ENCODE measurements at places on chromosomes 16 and 17. TPM values are rescaled to one million over a fixed set of nuclear protein-coding genes. Genes with fewer than 3 reads are reported as not detected.

GRCh38 chr17:44910231-44911106 lies 4.8 kb downstream of the GFAP start:
- DNase-seq, result no peak

DNA sequence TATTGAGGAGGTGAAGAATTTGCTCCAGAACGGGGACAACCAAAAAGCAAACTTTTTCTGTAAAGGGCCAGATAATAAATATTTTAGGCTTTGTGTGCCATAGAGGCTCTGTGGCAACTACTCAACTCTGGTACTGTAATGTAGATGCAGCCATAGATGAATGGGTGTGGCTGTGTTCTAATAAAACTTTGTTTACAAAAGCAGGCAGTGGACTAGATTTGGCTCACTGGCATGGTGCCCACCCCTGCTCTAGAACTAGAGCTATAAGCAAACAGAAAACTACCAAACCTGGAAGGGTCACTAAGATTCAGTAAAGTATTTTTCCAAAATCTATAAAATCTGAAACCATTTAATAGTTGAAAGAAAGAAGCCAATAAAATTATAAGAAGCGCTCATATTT lies 24.6 kb upstream of the SMURF2 start:
- no peak for DNase-seq

DNA sequence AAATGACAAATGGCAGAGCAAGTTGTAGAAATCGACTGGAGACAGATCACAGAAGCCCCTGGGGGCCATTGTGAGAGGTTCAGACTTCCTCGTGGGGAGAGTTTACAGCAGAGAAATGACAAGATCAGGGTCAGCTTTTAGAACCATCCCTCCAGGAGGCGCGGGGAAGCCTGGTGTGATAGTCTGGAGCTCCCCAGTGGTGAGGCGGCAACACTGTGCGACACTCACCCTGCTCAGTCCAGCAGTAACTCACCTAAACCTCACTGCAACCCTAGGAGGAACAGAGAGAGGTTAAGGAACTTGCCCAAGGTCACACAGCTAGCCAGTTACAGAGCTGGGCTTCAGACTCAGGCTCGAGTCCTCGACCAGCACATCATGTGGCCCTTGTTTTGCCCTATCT lies 123.4 kb upstream of the IRX3 start:
- DNase-seq, result no peak

DNA sequence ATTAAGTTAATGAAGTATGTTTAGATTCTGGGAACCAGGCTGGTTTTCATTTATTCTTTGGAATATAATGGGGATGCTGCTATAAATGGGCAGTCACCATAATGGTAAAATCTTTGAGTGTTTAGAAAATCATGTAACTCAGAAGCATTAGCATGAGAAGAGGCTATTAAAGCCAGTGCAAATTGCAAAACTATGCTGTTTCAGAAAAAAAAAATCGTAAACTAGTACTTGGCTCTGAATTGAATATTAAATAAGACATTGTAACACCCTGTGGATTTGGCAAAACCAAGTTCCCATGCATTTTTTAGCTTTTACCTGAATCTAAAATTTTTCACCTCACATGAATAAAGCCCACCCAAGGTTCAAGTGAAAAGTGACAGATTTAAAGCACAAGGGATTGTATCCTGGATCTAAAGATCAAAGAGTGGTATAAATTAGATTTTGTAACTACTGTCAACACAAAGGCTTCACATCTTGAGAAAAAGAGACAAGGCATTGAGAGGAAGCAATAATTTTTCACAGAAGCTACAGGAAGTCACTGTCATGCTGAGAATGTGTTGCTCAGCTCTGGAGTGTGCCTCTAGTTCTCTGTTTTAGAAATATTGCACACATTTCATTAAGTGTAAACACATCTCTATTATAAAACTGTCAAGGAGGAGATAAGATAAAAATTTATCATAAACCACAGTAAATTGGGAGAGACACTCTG lies 142.2 kb downstream of the ABCA8 start:
- DNase-seq, result no peak

DNA sequence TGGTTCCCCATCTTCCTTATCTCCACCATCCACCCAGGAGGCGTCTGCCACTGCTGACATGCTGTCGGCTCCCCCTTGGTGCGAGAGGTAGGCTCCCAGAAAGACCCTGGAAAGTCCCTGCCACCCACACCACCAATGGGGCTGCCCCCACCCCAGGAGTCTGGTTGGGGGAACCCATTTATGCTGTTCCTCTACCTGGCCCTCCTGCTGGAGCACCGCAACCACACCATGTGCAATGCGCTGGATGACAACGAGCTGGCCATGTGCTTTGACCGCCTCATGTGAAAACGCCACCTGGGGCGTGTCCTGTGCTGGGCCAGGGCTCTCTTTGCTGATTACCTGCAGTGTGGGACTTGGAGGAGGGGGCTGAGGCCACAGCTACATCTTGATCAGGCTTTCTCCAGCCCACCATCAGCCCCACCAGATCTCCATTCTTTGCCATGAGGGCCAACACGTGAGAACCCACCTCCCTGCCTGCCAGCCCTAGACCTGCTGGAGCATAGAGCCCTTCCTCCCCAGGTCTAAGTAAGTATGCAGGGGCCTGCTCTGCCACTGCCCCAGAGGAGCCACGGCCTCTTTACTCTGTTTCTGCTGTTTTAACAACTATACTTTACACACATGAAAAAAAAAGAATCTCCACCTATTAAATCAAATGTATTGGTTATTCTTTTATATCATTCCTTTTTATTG lies 7.9 kb upstream of the ALDH3A1 start:
- DNase-seq, result no peak

- DNase-seq, result no peak
Observed at GRCh38 chr16:86748652-86749051, 170.3 kb downstream of the FOXL1 start.

DNA sequence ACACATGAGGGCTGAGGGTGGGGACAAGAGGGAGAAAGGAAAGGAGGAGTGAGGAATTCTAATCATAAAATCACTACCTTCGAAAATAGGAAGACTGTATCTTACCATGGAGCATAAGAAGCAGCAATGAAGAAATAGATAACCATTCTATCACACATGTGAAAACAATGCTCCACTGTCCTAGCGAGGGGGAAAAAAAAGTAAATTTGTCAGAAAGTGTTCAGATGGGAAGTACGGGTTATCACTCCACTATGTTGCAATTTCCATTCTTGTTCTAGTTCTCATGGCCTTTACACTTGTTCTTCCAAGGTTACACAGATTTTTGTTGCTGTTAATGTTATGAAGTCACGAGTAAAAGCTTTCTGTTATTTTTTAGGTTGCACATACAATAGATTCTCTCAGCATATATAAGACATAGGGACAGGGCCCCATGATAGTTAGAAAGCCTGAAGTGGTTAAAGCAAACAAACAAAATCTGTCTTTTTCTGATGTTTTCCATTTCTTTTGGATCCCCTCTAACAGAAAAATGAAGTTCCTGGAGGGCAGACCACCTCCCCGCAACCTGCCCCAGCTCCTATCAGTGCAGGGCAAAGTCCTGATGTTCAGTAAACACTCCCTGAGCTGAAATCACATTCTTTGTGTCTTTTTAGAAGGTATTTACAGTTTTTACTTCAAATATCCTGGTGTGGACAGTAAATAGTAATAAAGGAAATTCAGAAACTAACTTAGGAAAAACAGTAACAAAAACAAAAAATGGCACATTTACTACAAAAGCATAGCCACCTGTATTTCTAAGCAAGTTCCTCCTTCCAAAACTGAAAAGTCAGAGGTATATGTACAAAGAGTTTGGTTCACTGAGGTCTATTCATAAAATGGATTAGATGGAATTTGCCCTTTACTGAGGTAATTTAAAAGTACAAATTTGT lies 13.7 kb downstream of the MMD start:
- DNase-seq, result no peak

- DNase-seq, result no peak
Observed at GRCh38 chr16:89216315-89217137, 977 bp upstream of the ZNF778 start.

DNA sequence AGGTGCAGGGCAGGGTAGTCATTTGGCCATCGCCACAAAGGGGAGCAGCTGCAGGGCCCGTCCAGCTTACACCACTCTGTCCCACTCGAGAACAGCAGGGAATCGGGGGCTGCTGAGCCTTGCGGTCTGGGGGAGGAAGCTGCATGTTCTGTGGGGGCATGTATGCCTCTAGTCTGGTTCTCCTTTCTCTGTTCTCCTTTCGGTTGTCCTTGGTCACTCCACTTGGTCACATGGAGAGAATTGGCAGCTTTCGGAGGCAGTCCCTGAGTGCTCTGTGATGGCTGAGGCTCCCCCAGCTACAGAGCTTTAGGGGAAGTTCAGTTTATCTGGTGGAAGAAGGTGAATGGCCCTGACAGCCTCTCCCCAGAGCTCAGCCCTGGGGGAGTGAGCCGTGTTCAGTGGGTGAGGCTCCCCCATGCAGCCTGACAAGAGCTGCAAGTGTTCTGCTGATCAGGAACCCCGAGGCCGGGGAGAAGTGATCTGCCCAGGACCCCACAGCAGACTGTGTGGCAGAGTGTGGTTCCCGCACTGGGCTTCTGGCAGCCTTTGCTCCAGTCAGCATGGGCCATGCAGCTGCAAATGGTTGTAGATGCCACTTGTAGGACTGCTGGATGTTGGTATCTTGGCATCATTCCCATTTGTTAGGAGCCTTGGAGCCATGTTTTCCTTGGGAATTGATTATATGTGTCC lies 22.3 kb upstream of the SMPD3 start:
- DNase-seq, result no peak

DNA sequence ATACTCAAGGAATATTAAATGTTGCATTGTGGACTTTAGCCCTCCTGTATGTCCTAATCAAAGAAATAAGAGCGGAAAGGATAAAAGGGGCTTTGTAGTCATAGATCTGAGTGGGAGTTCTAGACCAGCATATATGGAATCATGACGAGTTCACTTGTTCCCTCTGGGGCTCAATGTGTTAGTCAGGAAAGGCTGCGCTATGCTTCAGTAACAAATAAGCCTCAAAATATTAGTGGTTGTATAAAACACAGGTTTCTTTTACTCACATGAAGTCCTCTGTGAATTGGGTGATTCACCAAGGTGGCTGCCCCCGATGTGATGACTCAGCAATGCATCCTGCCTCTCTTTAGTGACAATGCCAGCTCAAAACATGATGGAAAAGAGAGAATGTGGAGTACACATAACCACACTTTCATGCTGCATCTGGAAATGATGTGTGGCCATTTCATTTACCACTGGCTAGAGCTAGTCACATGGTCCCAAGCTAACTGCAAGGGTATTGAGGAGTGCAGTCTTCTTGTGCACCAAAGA lies 63.3 kb upstream of the IRX5 start:
- DNase-seq, result no peak

DNA sequence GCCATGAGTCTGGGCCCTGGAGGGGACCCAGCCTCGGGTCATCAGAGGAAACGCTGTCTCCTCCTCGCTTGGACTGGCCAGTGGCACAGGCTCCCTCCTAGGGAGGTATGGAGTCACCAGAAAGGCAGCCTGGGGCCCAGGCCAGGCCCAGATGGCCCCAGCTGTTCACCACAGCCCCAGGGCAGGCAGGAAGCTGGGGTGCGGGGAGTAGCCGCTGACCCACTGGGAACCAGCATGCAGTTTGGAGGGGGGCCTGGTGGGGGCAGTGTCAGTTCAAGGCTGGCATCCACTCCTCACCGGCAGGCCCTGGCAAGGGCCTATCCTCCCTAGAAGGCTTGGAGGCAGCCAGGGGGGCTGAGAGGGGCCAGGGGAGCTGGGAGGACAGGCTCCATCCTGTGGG lies 48.8 kb downstream of the SDK2 start:
- DNase-seq, result no peak

- no peak for DNase-seq
Observed at GRCh38 chr16:74076568-74076967, 220.0 kb upstream of the PSMD7 start.

DNA sequence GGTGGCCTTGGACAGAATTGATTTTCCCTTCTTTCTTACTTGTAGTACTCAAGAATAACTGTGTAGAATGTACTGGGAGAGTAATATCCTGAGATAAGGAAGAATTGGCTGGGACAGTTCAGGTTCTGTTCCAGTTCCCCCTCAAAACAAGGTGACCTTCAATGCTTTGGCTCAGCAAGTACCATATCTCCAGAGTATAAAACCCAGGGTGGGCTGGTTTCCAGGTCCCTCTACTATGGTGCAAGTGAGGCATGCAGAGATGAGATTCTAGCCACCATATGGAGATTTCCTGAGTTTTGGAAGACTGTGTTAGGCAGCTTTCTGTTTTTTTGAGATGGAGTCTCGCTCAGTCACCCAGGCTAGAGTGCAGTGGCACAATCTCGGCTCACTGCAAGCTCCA lies 18.1 kb upstream of the DLX3 start:
- DNase-seq, result no peak

- no peak for DNase-seq
Observed at GRCh38 chr16:5478036-5478435, 380.4 kb upstream of the EEF2KMT start.

NLGN2 gene
- total RNA-seq, result 2.3 TPM

KRTAP3-3 gene
- not detected for total RNA-seq

MKS1 gene
- 10.8 TPM for total RNA-seq

GRAP gene
- 1.1 TPM for total RNA-seq

ZNF18 gene
- 4.7 TPM for total RNA-seq

KRTAP9-8 gene
- not detected for total RNA-seq

TEPSIN gene
- 16.7 TPM for total RNA-seq

RASL10B gene
- 1.5 TPM for total RNA-seq

AMFR gene
- total RNA-seq, result 93.3 TPM

CMTM2 gene
- total RNA-seq, result not detected

CES2 gene
- 250 TPM for total RNA-seq

CCL14 gene
- total RNA-seq, result 2.7 TPM

SLC16A11 gene
- 0.72 TPM for total RNA-seq

CUEDC1 gene
- 12.9 TPM for total RNA-seq

Data from esophagus squamous epithelium (tissue), 5 donors.